ENCODE measurements at places on chromosomes 4 and X.

DNA sequence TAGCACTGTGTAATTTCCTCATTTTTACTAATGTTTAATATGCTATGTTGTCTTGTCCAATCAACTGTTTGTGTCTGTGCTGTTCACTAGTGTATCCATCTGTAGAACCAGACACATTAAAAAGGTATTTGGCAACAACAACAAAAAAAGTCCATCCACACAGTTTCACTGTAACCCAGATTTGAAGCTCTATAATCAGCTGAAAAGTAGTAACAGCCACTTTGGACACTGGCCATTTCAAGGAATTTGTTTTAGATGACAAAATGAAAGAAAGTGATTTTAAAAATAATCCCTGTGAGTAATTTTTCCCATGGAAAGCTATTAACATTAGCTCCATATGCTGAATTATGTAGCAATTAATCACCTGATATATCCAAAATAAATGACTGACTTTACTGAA lies 2.2 kb upstream of the FBXL5 start:
- no peak for DNase-seq

DNA sequence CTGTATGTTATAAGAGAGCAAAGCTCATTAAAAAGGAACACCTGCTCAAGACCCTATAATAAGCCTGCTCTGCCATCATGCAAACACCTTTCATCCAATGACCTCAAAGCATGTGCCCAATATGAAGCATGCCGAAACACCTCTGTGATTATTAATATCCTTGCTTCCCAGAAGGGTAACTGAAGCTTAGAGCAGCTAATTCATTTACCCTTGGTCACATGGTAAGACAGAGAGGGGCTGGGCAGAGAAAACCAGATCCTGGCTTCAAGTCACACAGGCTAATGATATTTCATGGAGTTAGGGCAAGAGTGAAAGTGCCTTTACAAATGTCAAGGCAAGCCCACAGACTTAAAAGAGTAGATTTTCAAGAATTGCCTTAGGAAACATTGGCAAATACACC lies 5.6 kb downstream of the AMOT start:
- no peak for DNase-seq

- DNase-seq: no peak
Observed at GRCh38 chr4:150314031-150314430, 235.8 kb downstream of the DCLK2 start.

DNA sequence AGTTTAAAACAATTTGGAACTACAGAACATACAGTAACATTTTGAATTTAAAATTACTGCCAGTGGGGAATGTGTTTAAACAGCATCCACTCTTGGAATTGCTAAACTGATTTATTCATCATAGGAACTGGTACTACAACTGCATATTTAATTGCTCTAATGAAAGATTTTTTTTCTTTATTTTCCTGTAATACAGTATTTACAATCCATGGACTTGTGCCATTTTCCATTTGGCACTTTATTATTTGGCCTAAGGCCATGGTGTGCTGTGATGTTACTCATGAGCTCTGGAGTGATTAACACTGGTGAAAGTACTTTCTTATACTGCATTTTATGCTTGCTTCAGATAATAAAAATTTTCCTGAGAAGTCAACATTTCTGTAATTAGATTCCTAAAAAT lies 69.7 kb upstream of the NUDT6 start:
- no peak for DNase-seq

- no peak for DNase-seq
Observed at GRCh38 chr4:152283801-152284470, 252.0 kb downstream of the FBXW7 start.

DNA sequence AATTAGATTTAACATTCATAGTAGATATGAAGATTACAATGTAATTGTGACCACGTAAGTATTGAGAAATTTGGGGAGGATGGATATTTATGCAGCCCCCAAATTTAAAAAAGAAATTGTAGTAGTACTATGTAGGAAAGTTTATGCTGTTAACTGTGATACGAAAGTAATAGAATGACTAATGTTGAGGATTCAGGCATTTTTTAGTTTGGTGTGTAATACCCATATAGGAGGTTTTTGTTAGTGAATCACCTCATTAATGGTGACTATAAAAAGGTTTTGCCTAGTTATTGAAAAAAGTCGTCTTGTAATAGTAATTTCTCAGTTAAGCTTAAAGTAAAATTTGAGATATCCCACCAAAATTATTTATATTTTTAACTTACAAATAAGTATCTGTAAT lies 67.2 kb downstream of the SMARCAD1 start:
- no peak for DNase-seq

DNA sequence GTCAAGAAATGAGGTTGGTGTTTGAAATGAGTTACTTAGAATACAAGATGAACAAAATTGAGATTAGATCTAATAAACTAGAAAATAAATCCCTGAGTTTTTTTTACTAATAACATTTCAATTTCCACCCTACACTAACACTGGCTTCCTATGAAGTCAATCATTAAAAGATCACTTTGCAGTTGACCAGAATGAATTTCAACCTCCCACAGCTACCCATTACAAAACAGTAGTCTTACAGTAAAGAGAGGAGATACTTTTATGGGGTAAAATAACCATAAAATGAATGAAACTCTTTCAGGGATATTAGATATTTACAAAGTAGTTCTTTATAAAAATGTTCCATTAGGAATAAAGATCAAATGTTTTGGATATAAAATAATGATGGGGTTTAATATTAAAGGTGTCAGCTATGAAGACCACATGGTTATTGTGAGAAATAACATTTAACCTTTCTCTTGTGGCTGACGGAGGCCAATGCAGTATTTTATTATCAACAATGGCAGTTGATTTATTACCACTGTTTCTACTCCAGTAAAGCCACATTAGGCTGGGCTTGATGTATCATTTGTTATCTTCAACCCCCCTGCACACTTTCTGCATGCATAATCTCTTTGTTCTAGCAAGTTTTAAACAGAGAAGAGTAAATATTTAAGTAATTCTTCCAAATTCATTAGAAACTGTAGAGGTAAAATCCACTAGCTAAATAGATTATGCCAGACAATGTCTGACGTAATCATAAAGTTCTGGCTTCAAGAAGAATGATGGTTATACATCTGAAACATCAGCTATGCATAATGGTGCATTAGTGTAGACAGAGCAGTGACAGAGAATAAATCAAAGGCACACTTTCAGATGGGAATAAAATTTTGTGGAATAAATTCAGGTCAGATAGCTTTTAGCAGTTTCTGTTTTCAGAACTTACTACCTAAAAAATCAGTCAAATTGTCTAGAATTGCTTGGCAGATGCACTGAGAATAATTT lies 516.6 kb downstream of the PCDH18 start:
- no peak for DNase-seq

GRCh38 chr4:143420227-143420626 lies 83.6 kb downstream of the GAB1 start:
- DNase-seq: no peak

- DNase-seq: no peak
Observed at GRCh38 chr4:150817804-150818528, 197.1 kb downstream of the LRBA start.

GRCh38 chr4:8705161-8706145 lies 112.9 kb downstream of the CPZ start:
- no peak for DNase-seq

DNA sequence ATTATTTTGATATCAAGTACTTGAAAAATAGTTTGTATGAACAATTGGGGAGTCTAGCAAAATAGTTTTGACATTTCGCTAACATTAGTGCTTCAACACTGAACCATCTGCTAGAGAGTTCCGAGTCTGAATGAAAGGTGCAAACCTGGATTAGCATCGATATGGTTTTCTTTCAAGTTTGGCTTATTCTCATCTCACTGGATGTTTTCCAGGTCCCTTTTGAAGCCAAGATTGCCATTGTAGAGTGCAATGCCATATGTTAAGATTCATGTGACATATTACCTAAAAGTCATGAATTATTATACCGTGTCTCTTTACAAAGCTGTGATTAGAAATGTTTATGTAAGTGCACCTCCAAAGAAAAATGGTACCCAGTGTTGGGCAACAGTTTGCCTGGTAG lies 36.8 kb upstream of the NAA11 start:
- no peak for DNase-seq

All from cortex of kidney (tissue), 1 donor.